ENCODE measurements at places on chromosomes 4 and X. TPM values are rescaled to one million over a fixed set of nuclear protein-coding genes. Genes with fewer than 3 reads are reported as not detected.

RHOXF2 gene
- not detected for total RNA-seq

SSX4B gene
- not detected for total RNA-seq

VEGFD gene
- total RNA-seq, result 1.1 TPM

ZIC3 gene
- not detected for total RNA-seq

TLR10 gene
- not detected for total RNA-seq

SPINK2 gene
- total RNA-seq, result not detected

BGN gene
- 11.4 TPM for total RNA-seq

PAGE5 gene
- not detected for total RNA-seq

ARMCX2 gene
- total RNA-seq, result 35.3 TPM

KLF8 gene
- 4.4 TPM for total RNA-seq

MUC7 gene
- total RNA-seq, result not detected

RAB41 gene
- total RNA-seq, result not detected

TMEM150C gene
- total RNA-seq, result 1.5 TPM

CSAG3 gene
- not detected for total RNA-seq

FRMPD4 gene
- total RNA-seq, result under 0.01 TPM

GPC3 gene
- total RNA-seq, result 1.5 TPM

VCX2 gene
- not detected for total RNA-seq

DSPP gene
- total RNA-seq, result not detected

FGF16 gene
- total RNA-seq, result under 0.01 TPM

G3BP2 gene
- 104 TPM for total RNA-seq

HTN3 gene
- total RNA-seq, result not detected

PCSK1N gene
- 0.37 TPM for total RNA-seq

AKAP4 gene
- not detected for total RNA-seq

CCDC110 gene
- total RNA-seq, result 0.20 TPM

KANTR gene
- total RNA-seq, result 7.7 TPM

GPR119 gene
- total RNA-seq, result not detected

FABP2 gene
- total RNA-seq, result not detected

RGN gene
- total RNA-seq, result 0.98 TPM

VCX gene
- not detected for total RNA-seq

STBD1 gene
- total RNA-seq, result 2.0 TPM

HAUS7 gene
- total RNA-seq, result 26.0 TPM

SYTL4 gene
- total RNA-seq, result 2.6 TPM

GAGE1 gene
- not detected for total RNA-seq

GPR50 gene
- total RNA-seq, result not detected

RAB40AL gene
- 0.78 TPM for total RNA-seq

PLAC8 gene
- total RNA-seq, result 1.8 TPM

SLC25A31 gene
- not detected for total RNA-seq
